ENCODE measurements at places on chromosomes 6 and 20.
A peak's percentile ranks its signal among the peaks of the same experiment; 100 is the strongest.

- DNase-seq, result no peak
Observed at GRCh38 chr6:91140449-91140848, 553.6 kb upstream of the MAP3K7 start.

GRCh38 chr6:30097902-30098768, 14.8 kb downstream of the TRIM31 start:
- DNase-seq, result no peak

DNA sequence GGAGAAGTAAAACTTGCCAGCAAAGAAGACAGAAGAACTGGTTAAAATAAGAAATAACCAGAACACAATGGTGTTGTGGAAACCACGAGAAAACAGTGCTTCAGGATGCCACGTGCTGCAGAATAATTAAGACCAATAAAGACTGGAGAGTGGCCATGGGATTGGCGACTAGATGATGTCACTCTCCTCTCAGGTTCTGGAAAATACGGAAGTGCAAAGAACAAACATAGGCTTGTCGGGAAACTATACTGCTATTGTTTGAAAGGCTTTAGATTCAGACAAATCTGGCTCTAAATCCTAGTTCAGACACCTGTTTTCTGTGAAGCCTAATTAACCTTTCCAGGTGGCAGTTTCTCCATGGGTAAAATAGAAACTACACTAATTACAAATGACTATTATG, 138.4 kb upstream of the STXBP5 start:
- no peak for DNase-seq

- DNase-seq, result no peak
Observed at GRCh38 chr6:131231103-131231502, 95.8 kb downstream of the AKAP7 start.

GRCh38 chr6:97668716-97669115, 385.7 kb upstream of the MMS22L start:
- no peak for DNase-seq

DNA sequence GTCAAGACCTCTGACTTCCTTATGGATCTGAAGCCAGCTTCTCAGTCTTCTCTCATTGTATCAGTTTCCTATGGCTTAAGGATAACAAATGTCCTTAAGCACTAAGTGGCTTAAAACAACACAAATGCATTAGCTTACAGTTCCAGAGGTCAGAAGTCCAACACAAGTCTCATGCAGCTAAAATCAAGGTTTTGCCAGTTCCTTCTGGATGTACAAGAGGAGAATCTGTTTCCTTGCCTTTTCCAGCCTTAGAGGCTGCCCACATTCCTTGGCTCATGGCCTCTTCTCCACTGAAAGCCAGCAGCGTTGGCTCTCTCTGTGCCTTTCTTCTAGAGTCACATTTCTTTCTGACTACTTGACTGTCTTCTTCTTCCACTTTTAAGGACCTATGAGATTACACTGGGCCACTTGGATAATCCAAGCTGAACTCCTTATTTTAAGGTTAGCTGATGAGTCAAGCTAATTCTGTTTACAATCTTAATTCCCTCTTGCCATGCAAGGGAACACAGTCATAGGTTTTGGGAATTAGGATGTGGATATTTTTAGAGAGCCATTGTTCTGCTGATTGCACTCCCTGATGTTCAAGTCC, 179.0 kb downstream of the BCAS1 start:
- no peak for DNase-seq

DNA sequence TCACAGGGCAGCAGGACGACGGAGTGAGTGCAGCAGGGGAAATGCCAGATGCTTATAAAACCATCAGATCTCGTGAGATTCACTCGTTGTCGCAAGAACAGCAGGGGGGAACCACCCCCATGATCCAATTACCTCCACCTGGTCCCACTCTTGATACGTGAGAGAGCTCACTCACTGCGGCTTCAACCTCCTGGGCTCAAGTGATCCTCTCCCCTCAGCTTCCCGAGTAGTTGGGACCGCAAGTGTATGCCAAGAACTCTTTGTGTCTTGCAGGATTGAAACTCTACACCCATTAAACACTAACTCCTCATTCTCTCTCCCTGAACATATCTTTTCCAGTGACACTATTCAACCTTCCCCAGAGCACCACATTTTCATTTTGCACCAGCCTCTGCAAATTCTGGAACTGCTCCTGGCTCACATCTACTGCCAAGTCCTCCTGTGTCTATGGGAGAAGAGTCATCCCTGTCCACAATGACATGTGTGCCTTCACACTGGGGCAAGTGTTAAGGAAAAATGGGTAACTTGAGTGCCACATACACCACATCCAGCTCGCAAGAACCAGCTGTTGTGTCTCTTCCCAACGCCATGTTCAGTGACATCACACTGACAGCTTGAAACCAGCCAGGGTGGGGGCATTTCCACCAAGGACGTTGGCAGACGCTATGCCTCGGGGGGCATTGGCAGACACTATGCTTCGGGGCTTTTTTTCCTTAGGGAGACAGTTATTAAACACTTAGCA, 14.7 kb upstream of the TAF4 start:
- DNase-seq, result no peak

DNA sequence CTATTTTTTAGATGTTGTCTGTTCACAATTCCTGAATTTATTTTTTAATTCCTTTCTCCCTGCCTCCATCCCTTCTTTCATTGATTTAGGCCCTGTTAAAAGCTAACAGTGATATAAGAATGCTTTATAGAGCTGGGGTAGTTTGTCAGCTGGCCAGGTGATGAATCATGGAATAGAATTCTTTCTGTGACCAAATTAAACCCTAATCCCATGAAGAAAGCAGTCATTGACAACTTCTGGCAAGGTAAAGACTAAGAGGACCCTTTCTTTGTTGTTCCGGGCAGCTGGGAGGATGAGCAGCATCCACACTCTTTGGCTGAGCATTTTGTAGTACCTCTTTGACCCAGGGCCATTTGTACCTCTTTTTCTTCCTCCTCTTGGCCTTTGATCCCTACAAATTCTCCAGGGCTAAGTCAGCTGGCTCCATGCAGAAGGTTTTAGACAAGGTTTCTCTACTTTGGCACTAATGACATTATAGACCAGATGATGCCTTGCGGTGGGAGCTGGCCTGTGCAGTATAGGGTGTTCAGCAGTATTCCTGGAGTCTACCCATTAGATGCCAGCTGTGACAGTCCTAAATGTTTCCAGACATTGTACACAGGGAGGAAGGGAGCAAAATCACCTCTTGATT, 102.9 kb downstream of the SLX4IP start:
- no peak for DNase-seq

DNA sequence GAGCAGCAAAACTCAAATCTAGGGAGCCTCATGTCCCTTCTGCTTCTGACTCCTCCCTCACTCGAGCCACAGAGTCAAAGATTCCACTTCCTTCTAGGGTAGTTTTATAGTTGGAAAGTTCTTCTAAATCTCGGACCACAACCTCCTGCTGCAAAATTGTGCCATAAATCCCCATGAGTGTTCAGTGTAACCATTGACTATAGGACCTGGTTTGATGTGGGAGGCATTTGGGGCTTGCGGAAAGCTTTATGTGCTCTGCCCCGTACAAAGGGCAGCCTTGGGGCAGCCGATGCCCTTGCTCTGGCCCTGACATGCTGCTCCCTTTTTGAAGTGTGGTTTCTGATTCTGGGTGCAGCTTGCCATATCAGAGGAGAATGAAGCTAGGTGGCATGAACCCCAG, 43.6 kb upstream of the IER3 start:
- no peak for DNase-seq

DNA sequence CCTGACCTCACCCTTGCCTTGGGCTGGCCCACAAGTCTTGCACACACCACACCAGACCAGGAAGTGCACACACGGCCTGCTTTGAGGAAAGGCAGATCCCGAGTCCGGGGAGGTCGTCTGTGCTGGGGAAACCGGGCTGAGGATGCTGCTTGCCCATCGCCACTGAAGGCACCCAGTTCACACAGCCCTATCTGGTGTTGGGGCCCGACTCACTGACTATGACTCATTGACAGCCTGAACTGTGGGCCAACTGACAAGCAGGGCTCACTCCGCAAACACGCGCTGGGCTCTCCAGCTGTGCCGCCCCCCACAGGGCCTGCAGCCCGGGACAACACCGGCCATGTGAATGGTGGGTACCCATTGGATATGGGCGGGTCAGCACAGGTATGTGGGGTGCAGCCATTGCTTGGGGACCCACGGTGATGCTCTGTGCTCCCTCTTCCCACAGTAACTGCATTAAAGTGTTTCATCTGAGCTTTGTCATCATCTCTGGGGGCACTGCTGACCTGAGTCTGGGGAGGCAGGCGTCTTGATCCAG, 1.6 kb downstream of the SAMD10 start:
- DNase-seq, result peak; percentile 80

DNA sequence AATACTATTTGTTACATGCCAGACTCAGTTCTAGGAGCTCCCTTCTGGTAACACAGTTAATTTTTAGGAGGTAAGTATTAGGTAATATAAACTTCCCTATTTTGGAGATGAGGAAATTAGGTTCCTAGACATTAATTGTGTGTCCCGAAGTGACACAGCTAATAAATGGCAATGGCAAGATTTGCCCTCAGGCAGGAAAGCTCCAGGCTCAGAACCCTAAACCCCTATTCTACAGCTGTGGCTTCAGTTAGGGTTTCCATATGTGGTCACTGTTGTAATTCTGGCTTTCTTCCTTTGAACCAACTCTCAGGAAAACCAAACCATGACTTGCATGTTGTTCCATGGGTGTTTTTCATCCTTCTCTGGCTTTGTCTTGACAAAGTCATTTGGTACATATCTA, 188.2 kb downstream of the PLCB1 start:
- DNase-seq, result no peak
